Fibroblast of upper back skin (primary cell): ENCODE measurements at places on chromosomes 2 and 18.

DNA sequence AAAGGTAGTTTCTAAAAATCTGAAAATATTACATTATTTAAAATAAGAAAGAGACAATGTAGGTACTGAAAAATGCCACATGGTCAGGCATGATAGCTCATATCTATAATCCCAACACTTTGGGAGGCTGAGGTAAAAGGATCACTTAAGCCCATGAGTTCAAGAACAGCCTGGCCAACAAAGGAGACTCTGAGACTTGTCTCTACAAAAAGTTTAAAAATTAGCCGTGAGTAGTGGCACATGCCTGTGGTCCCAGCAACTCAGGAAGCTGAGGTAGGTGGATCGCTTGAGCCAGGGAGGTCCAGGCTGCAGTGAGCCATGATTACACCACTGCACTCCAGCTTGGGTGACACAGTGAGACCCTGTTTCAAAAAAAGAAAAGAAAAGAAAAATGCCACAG is 21.8 kb downstream of the ATAD2B start:
- peak; percentile 21 for DNase-seq

GRCh38 chr2:52536929-52537460 is 1230.6 kb upstream of the CHAC2 start:
- DNase-seq = no peak

- peak; percentile 100 for DNase-seq
Observed at GRCh38 chr2:236642584-236643291, 73.1 kb downstream of the ACKR3 start.

DNA sequence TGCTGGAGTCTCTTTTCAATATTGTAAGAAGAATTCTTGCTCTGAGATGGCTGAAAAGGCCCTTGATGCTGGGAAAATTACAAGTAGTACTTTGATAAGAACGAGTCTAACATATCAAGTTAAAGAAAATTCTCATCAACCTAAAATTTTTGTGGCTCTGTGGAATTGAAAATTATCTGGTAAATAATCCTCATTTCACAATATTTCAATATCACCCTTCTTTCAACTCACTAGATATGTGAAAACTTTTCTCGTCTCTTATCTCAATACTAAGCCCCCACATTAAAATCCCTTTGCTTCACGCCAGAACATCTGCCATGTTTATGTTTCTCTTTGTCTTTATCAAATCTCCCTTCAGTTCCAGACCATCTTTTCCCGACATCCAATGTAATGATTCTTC is 448.8 kb downstream of the ZNF516 start:
- DNase-seq = no peak

DNA sequence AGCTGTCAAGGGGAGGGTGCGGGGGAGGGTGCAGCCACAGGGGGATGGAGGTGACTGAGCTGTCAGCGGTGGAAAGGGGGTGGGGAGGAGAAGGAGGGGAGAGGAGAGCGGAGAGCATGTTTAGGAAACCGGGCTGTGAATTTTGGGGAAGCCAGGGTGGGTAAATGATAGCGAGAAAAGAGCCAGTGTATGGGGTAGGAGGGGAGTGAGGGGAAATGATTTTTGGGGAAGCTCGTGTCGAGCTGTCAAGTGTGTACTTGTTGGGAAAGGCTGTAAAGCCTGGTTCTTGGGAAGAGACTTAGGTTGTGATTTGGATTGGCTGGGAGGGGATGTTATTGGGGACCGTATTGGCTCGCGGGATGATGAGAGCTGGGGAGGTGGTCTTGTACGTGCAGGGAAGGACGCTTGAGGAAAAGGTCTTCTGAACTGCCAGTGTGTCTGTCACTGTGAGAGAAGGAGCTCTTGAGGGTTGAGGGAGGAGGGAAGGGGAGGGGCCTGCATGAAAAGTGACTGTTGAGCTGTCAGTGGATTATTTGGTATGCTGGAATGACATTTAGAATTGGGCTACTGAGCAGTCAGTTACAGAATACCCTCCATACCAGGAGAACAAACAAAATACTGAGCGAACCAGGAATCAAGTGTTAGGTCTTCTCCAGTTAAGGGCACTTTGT is 1.0 kb downstream of the UBR3 start:
- DNase-seq = peak; percentile 30

GRCh38 chr2:209808521-209808920 is 36.9 kb downstream of the UNC80 start:
- no peak for DNase-seq

GRCh38 chr18:62101321-62101721 is 85.5 kb downstream of the PIGN start:
- DNase-seq = peak; percentile 90

DNA sequence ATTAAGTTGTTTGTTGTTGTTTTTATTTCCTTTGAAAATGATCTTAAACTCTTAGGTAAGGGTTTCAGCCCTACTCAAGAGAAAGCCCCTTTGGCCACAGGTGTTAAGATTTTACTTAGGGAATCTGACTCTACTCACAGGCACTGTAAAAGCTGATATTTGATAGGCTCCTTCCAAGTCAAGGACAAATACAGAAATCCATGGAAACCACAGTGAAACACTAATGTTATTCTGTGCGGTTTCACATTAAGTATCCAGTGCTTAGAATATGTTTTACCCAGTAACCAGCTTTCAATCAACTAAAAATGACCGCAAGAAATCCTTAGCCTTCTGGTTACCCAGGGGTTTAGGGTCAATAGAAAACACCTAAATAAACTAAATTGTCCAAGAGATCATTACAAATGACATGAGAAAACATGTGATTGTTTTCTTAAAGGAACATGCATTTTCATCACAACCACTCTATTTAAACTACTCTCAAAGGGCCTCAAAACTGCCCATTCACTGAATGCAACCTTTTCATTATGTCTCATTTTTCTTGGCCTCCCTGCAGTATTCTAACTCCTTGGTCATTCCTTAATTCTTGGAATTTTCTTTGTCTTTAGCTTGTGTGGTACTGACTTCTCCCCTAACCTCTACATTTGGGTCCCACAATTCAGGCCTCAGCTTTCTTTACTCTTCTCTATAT is 56.0 kb downstream of the CDH2 start:
- no peak for DNase-seq

- DNase-seq = no peak
Observed at GRCh38 chr2:127580167-127581049, 44.9 kb downstream of the MYO7B start.

DNA sequence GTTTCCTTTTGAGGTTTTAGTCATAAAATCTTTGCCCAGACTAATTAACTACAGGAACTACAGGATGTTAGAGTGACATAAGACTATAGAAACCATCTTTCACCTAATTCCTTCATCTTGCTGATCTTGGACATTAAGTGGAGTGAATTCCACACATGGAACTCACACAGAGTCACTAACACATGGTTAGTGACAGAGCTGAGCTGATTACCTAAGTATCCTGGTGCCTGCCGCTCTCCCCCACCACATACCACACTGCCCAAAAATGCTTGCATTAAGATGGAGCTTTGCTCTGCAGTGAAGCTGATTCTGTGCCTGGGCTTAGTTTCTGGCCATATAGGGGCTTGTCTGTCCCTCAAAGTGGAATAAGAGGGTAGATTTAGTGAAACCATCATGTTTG is 332.9 kb upstream of the NT5C1B start:
- DNase-seq = peak; percentile 74

GRCh38 chr18:59324623-59324971 is 6.1 kb upstream of the CPLX4 start:
- no peak for DNase-seq

GRCh38 chr2:232367016-232367415 is 11.5 kb upstream of the ALPP start:
- DNase-seq = no peak

DNA sequence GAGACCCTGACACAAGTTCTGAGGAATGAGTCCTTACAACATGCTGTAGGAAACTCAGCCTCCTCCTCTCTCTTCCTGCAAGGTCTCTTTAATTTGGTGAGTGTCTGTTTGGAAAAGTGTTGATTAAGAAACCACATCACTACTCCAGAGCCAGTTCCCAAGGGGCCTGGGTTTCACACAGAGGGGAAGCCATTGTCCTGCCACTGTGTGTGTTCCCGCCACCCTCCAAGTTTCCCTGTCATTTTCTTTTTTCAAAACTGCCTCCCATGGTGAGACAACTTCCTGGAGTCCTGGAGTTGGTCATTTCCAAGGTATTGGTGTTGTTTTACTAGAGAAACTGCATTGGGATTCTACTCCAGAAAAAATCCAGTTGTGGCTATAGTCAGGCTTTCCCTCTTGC is 232.0 kb upstream of the PARD3B start:
- DNase-seq = no peak

- no peak for DNase-seq
Observed at GRCh38 chr2:10826625-10827024, 14.0 kb upstream of the PDIA6 start.

DNA sequence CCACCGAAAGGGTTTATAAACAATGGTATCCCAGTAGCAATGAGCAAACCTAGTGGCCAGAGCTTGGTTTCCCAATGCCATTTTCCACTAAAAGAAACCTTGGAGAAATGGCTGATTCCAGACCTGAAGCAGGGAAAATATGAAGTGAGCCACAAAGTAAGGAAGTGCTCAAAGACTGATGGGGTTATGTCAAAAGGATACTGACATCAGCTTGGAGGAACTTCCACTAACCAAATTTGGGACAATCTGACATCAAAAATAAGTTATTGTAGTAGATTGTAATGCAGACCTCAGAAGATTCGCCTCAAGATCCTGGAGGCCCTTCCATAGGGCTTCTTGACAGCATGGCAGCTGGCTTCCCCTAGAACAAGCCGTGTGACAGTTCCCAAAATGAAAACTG is 79.4 kb upstream of the SP3 start:
- DNase-seq = no peak
